Adipose tissue (tissue), 3 donors: ENCODE measurements at places on chromosomes 1 and 21. TPM values are rescaled to one million over a fixed set of nuclear protein-coding genes. Genes with fewer than 3 reads are reported as not detected.

The CRTC2 gene
- 24.2 TPM for polyA plus RNA-seq

The G0S2 gene
- 4,779 TPM for polyA plus RNA-seq

The GNG12 gene
- 66.0 TPM for polyA plus RNA-seq

The DDR2 gene
- polyA plus RNA-seq: 101 TPM

The AQP10 gene
- 0.07 TPM for polyA plus RNA-seq

The LRIF1 gene
- 8.7 TPM for polyA plus RNA-seq

The XCL1 gene
- 0.15 TPM for polyA plus RNA-seq
